ENCODE measurements at places on chromosomes 13 and 19. TPM values are rescaled to one million over a fixed set of nuclear protein-coding genes. Genes with fewer than 3 reads are reported as not detected.

DNA sequence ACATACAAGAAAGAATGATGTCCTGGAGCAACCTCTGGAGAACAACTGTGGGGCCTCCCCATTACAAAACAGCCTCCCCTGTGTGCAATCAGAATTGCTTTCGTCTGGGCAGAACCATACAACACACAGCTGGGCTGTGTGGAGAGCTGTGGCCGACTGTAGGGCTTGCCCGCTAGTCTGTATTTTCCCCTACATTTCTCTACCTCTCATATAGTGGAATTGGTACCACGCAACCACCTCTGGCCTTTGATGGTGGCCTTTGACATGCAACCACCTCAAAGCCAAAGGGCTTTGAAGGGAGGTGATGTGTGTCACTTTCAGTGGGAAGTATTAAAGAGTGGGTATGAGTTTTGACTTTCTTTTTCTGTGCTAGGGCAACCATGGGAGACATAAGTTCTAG is 34.0 kb downstream of the GARRE1 start:
- H3K36me3 ChIP-seq, result no peaks in the 10 kb centered on the region
- no peak for DNase-seq
- peaks cover 28% of the 10 kb centered on the region for H3K4me1 ChIP-seq
- no peaks in the 10 kb centered on the region for H3K27me3 ChIP-seq

DNA sequence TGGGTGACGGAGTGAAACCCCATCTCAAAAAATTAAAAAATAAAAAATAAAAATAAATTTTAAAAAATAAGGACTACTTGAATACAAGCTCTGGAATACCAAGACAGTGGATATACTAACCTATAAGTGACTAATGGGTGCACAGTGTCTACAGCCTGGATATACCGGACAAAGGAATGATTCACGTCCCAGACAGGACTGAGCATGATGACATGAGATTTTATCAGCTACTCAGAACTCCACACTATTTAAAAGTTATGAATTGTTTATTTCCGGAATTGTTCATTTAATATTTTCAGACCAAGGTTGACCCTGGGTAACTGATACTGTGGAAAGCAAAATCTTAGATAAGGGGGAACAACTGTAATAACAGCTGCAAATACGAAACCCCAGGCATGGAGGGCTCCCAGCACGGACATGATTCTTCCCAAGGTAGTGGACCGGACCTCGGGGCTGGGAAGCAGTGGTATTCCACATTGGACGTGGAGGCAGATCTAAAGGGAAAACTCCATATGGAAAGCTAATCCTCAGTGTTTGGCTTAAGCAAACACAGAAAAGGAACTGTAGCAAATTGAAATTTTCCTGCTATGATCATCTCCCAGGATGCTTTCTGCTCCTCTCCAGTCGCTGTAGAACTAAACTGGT is 102.6 kb upstream of the TSHZ3 start:
- no peaks in the 10 kb centered on the region for H3K4me1 ChIP-seq
- H3K27me3 ChIP-seq, result peaks cover 4% of the 10 kb centered on the region
- DNase-seq, result no peak

- no peaks in the 10 kb centered on the region for H3K36me3 ChIP-seq
- H3K27me3 ChIP-seq, result no peaks in the 10 kb centered on the region
- no peak overlapping the region for H3K27ac ChIP-seq
- no peak overlapping the region for H3K4me3 ChIP-seq
- no peaks in the 10 kb centered on the region for H3K4me1 ChIP-seq
These were observed 114.2 kb upstream of the UQCRFS1 start for GRCh38 chr19:29326849-29327840.

ZNF709 gene
- polyA plus RNA-seq, result not detected

DNA sequence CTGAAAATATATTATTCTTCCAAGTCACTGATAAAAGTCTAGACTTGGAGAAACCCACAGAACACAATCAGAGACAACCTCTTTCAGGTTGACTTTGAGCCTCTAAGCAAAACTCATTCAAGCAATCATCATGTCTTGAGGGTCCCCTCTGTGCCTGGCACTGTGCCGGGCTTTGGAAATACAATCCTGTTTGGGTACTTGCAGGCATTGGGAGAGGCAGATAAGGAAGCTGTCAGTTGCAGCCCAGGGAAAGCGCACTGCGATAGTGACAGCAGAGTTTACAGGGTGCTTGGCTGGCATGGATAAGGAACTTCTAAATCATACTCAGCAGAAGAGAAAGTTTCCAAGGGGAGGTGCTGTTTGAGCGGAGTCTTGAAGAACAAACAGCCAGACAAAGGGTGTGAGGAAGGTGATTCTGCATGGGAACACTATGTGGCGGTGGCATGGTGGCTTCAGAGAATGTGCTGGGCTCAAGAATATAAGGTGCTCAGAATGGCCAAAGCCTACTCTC is 9.1 kb downstream of the SERP2 start:
- no peak overlapping the region for H3K4me3 ChIP-seq
- no peaks in the 10 kb centered on the region for H3K4me1 ChIP-seq
- DNase-seq, result no peak
- H3K27ac ChIP-seq, result no peak overlapping the region
- no peaks in the 10 kb centered on the region for H3K27me3 ChIP-seq

- peaks cover 44% of the 10 kb centered on the region for H3K4me1 ChIP-seq
- peak overlapping the region; percentile 85 for H3K4me3 ChIP-seq
- peak; percentile 65 for DNase-seq
- peak overlapping the region; percentile 91 for H3K27ac ChIP-seq
- H3K27me3 ChIP-seq, result no peaks in the 10 kb centered on the region
These were observed 12.0 kb upstream of the FCHO1 start for GRCh38 chr19:17739121-17739875.

DNA sequence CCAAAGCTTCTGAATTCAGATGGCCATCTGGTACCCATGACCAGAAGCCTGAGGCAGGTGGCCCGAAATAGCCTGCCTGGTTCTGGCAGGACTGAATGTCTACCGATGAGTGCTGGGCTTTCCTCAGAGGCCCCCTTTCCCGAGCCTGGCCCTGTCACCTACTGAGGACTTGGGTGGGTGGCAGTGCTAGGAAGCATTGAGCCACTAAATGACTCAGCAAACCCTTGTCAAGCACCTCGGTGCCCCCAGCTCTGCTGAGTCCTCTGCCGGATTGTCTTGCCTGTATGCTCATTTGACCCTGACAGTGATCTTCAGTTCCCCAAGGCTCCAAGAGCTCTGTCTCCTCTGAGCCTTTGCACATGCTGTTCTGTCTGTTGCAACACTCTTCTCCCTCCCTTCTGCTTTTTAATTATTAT is 17.9 kb downstream of the PPP1R37 start:
- no peaks in the 10 kb centered on the region for H3K36me3 ChIP-seq
- H3K4me1 ChIP-seq, result peaks cover 75% of the 10 kb centered on the region
- no peak overlapping the region for H3K4me3 ChIP-seq
- no peaks in the 10 kb centered on the region for H3K27me3 ChIP-seq

ZNF229 gene
- 2.8 TPM for polyA plus RNA-seq

GRCh38 chr13:80712026-80712425 is 371.1 kb upstream of the SPRY2 start:
- H3K4me3 ChIP-seq, result no peak overlapping the region
- DNase-seq, result no peak
- H3K27me3 ChIP-seq, result no peaks in the 10 kb centered on the region
- no peak overlapping the region for H3K27ac ChIP-seq

FFAR1 gene
- polyA plus RNA-seq, result 0.14 TPM

- H3K4me1 ChIP-seq, result no peaks in the 10 kb centered on the region
- H3K4me3 ChIP-seq, result no peak overlapping the region
- peaks cover 5% of the 10 kb centered on the region for H3K27me3 ChIP-seq
- H3K27ac ChIP-seq, result no peak overlapping the region
- no peaks in the 10 kb centered on the region for H3K36me3 ChIP-seq
These were observed 516.0 kb downstream of the DCT start for GRCh38 chr13:93963266-93964145.

ZNF577 gene
- 9.4 TPM for polyA plus RNA-seq

ICAM4 gene
- not detected for polyA plus RNA-seq

PPP1R12C gene
- 1.0 TPM for polyA plus RNA-seq

DNA sequence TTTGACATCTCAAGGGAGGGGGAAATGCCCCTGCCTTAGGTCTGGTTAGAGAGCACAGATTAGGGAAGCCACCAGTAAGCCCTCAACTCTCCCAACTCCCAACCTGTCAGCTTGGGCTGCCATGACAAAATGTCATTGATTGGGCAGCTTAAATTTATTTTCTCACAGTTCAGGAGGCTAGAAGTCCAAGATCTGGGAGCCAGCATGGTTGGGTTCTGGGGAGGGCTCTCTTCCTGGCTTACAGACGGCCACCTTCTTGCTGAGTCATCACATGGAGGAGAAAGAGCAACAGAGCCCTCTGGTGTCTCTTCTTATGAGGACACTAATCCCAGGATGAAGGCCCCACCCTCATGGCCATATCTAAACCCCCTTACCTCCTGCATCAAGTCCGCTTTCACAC is 24.2 kb downstream of the C19orf12 start:
- H3K27me3 ChIP-seq, result peaks cover 7% of the 10 kb centered on the region
- no peaks in the 10 kb centered on the region for H3K36me3 ChIP-seq
- no peak for DNase-seq
- peak overlapping the region; percentile 49 for H3K27ac ChIP-seq
- no peak overlapping the region for H3K4me3 ChIP-seq

- peaks cover 7% of the 10 kb centered on the region for H3K36me3 ChIP-seq
- H3K4me3 ChIP-seq, result peak overlapping the region; percentile 80
- no peak overlapping the region for H3K27ac ChIP-seq
- peaks cover 15% of the 10 kb centered on the region for H3K27me3 ChIP-seq
- H3K4me1 ChIP-seq, result peaks cover 16% of the 10 kb centered on the region
These were observed 3.5 kb downstream of the LYPD5 start for GRCh38 chr19:43798546-43799409.

Measured in naive B cell (primary cell).